ENCODE measurements at places on chromosomes 4 and X.

- no peak for DNase-seq
Observed at GRCh38 chrX:132474544-132475248, 14.1 kb downstream of the MBNL3 start.

GRCh38 chr4:48051078-48051477, 34.5 kb downstream of the NIPAL1 start:
- DNase-seq, result no peak

- no peak for DNase-seq
Observed at GRCh38 chr4:48939785-48940184, 33.2 kb upstream of the OCIAD2 start.

DNA sequence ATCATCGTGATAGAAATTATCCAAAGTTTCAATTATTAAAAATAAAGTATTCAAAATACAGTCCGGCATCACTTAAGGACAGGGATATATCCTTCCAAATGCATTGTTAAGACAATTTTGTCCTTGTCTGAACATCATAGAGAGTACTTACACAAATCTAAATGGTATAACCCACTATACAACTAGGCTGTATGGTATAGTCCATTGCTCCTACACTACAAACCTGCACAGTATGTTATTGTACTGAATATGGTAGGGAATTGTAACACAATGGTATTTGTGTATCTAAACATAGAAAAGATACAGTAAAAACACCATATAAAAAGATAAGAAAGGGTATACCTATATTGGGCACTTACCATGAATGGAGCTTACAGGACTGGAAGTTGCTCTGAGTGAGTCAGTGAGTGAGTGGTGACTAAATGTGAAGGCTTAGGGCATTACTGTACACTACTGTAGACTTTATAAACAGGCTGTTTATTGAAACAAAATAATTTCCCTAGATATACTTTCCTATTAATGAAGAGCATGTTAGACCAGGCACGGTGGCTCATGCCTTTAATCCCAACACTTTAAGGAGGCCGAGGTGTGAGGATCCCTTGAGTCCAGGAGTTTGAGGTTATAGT, 44.8 kb upstream of the PTPN13 start:
- DNase-seq, result no peak

- no peak for DNase-seq
Observed at GRCh38 chr4:7051905-7052304, 8.7 kb downstream of the TADA2B start.

GRCh38 chr4:4356106-4357041, 30.5 kb upstream of the NSG1 start:
- DNase-seq, result no peak

DNA sequence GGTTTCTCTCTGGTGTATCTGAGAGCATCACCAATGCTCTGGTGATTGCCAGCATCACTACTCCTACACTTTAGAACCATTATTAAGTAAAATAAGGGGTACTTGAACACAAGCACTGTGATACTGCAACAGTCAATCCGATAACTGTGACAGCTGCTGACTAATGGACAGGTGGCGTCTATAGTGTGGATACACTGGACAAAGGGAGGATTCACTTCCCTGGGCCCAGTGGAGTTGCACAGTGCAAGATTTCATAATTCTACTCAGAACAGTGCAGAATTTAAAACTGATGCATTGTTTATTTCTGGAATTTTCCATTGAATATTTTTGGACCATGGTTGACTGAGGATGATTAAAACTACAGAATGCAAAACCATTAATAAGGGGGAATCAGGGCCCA, 97.8 kb downstream of the SHROOM3 start:
- DNase-seq, result no peak

DNA sequence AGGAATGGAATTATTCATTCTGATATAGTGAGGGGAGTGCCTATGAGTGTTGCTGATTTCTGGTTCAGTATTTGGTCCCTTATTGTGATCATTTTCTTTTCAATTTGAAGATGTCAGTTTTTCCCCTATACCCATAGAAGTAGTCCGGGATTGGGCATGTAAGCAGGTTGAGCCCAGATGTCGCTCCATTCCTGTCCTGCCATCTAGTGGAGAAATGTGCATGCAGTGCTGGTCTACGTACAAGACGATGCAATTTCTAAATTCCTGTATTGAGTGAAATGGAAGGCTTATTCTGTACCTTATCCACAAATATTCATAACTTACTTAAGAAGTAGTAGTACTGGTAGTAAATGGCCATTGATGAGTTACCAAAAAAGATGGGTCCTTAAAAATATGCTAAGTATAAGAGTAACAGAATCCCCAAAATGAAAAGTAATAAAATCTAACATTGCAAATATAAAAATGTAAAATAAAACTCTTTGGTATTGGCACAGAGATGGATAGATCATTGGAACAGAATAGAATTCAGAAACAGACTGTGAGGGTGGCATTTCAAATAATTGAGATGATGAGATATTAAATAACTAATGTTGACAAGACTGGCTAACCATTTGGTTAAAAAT, 60.9 kb downstream of the UGT8 start:
- no peak for DNase-seq

DNA sequence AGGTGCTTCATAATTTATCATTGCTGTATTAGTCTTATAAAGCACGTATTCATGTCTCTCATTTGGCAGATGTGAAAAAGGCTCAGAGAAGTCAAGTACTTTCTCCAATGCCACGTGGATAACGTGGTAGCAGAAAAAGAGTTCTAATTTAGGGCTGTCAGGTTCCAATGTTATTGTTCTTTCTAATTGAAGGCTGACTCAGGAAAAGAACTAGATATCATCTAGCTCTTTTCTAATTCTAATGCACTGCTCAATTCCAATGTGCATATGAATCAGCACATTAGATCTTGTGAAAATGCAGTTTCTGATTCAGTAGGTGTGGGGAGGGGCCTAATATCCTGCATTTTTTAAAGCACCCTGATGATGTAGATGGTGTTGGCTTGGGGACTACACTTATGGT, 22.8 kb downstream of the AGA start:
- no peak for DNase-seq

DNA sequence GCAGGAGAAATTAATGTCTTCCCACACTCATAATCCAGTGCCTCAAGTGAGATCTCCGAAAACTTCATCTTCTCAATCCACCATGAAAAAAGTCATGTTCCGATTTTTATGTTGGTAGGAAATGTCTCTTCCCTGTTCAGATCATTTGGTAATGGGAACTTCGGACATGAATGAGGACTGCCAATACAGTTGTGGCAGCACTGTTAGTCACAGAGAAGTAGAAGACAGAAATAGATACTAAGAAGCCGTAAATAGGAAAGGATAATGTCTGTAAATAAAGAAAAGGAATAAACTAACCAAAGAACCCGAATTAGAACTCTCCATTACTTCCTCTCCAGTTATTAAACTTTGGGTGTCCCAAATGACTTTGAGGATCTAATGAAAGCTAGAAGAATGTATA, 69.6 kb downstream of the DDX60L start:
- DNase-seq, result no peak

DNA sequence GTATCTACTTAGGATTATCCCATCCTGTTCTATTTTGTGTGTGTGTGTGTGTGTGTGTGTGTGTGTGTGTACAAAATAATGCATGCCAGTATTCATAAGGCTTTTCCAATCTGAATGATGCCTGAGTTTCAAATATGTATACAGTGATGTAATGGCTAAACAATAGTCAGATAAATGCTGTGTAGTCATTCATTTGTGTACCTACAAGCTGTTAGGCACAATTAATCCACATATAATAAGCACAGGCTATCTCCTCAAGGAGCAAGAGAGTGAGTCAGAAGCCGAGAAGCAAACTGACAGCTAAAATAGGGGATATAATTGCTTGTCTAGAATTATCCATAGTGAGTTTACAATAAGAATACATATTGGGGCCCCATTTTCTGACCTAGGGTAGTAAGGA, 15.7 kb downstream of the DMD start:
- DNase-seq, result no peak

DNA sequence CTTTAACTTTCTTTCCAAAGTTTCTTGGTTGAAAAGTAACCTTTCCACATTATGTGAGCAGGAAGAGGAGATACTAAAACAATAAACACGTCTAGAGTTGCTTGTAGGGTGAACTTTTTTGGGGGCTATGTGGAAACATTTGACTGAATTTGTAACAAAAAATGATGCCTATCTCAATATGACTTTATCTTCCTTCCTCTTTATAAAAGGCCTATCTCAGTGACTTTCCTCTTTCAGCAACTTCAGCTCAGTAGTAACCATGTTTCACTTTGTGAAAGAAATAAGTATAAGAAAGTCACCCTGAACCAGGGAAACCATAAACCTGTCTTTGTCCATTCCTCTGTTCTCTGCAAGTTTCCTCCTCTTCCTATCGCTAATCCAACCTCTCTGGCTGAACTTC, 124.7 kb upstream of the TMEM164 start:
- DNase-seq, result no peak

DNA sequence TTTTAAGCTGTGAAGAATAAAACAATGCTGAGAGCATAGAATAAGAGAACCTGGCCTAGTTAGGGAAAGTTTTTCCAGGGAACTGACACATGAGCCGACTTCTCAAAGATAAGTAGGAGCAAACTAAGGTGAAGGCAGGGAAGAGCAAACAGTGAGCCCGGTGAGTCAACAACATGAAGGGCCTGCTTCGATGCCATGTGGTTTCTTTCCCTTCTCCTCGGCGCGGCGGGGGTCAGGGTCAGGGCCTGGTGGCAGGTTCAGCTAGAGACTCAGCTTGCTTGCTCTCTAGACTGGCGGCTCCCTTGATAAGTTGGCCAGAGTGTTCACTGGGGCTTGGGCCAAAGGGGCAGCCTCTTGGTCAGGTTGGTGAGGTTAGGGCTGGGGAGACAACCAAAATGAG, 81.1 kb downstream of the DLG3 start:
- DNase-seq, result no peak

DNA sequence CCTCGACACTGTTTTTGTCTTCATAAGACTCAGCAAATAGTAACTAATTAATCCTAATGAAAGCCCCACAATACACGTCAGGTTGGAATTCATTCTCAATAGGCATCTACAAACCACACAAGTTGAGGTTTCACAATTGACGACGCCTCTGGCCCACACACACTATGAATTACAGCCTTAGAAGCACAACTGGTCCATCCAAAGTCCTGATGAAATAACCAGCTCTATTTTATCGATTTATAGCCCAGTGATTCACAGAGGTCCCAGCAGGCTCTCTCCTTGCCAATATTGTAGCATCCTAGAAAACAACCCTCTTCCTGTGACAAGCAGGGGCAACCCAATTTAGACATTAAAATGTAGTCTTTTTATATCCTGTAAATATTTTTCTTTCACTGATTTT, 112.1 kb downstream of the NR3C2 start:
- DNase-seq, result no peak

DNA sequence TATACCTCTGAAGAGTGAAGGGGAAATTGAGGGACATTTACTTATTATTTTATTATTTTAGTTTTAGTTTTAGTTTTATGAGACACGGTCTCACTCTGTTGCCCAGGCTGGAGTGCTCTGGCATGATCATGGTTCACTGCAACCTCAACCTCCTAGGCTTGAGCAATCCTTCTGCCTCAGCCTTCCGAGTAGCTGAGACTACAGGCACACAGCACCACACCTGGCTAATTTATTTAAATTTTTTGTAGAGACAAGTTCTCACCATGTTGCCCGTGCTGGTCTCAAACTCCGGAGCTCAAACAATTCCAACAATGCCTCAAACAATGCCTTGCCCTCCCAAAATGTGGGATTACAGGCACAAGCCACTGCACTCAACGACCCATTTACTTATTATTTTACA, 68.4 kb upstream of the BMP2K start:
- DNase-seq, result no peak

- DNase-seq, result no peak
Observed at GRCh38 chr4:168882650-168883233, 127.3 kb downstream of the CBR4 start.

GRCh38 chr4:76061982-76062381, 12.5 kb upstream of the ART3 start:
- no peak for DNase-seq

GRCh38 chrX:108285356-108285755, 152.9 kb downstream of the COL4A6 start:
- no peak for DNase-seq

GRCh38 chrX:150913511-150913910, 15.0 kb upstream of the CD99L2 start:
- DNase-seq, result no peak

- DNase-seq, result no peak
Observed at GRCh38 chr4:173185847-173186510, 17.4 kb downstream of the GALNT7 start.

DNA sequence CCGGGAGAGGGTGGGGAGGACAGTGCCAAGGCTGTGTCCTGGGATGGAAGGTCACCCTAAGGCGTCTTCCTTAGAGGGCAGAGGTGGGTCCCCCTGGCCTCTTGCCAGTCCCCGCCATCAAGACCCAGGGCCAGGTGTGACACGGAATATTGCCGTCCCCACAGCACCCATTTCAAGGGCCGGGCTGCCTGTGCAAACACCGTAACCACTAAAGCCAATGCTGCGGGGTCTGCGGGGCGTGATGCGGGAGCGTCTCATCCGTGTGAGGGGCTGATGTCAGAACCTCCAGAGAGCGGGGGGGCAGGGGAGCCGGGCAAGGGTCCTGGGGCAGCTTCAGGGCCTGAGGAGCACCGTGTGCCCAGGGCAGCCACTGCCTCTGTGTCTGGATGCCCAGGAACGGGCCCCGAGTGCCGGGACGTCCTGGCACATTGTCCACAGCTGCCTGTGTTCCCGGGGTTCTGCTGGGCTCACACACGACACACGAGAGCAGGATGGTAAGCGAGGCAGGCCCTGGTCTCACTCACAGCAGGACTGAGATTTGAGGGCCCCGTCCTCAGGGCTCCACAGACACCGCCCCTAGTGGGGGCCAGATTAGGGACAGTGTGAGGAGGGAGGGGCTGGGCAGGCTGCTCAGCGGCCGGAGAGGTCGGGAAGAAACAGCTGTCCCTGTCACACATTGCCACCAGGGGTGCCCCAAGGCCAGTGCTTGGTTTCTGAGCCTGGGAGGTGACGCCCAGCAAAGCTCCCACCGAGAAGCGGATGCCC, 29.2 kb downstream of the NKX1-1 start:
- DNase-seq, result no peak

DNA sequence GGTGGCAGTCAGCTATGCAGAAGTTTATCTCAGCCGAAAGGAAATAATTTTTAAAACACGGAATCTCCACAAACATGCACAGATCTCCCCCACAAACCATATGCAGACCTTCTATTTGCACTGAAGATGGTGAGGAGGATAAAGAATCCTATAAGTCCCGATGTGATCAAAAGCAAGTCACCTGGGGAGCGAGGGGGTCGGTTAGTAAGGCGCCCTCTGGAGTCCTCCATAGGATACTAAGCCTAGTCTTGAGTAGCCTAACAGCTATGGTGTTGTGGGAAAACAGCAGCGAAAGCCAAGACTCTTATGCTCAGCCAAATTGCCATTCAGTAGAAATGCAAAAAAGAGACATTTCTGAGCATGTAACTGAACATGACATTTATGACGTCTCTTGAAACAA, 210.9 kb downstream of the FRMPD4 start:
- no peak for DNase-seq

DNA sequence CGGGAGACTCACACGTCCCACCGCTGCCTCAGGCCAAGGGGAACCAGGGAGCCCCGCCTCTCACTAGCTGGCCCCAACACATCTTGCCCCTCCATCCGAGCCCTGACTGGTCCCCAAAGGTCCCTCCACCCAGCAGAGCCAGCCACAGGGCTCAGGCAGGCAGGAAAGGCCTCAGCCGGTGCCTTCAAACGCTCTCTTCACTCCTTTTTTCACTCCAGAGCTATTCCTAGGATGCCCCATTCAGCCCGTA, 1.5 kb upstream of the ARHGAP4 start:
- DNase-seq, result no peak

- DNase-seq, result no peak
Observed at GRCh38 chr4:14262221-14262620, 634.7 kb upstream of the BOD1L1 start.
